NCI-H1092 (cell line): ENCODE measurements at places on chromosomes 7 and 10.
A peak's percentile ranks its signal among the peaks of the same experiment; 100 is the strongest.

- DNase-seq = no peak
Measured at GRCh38 chr7:5088906-5089305, 43.2 kb downstream of the RBAK start.

DNA sequence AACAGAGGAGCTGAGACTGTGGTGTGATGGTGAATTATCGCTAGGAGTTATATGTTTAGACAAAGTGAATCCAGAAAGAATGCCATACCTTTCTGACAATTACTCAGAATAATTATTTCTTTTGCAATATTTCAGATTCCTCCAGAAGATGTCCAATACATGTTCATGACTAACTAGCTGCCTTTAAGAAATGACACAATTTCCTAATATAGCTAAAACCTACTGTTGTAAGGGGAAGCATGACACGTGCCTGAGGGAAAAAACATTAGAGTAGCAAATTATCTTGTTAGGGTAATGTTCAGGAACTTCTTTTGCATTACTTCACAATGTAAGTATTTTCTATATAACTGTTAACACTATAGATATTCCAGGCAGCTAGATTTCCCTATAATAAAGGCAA is 150.3 kb downstream of the COL28A1 start:
- DNase-seq = no peak

DNA sequence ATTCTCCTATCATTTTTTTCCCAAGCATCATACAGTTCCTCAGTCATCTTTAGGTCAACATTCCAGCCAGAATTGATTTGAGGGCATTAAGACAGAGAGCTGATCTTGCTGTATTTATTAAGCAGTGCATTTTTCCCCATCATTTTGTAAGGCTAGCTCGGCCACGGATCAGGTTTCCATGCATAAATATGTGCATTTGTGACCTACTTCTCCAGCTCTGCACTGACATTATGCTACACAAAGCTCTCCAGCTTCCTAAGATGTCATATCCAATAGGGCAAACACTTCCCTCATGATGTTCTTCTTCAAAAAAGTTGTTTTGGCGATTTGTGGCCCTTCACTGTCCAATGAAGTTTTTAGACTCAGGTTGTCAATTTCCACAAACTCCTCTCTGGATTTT is 202.6 kb downstream of the C7orf25 start:
- DNase-seq = no peak

- no peak for DNase-seq
Measured at GRCh38 chr10:69878038-69878437, 76.3 kb downstream of the COL13A1 start.

GRCh38 chr10:98920807-98921206 is 314.8 kb downstream of the HPSE2 start:
- DNase-seq = no peak

DNA sequence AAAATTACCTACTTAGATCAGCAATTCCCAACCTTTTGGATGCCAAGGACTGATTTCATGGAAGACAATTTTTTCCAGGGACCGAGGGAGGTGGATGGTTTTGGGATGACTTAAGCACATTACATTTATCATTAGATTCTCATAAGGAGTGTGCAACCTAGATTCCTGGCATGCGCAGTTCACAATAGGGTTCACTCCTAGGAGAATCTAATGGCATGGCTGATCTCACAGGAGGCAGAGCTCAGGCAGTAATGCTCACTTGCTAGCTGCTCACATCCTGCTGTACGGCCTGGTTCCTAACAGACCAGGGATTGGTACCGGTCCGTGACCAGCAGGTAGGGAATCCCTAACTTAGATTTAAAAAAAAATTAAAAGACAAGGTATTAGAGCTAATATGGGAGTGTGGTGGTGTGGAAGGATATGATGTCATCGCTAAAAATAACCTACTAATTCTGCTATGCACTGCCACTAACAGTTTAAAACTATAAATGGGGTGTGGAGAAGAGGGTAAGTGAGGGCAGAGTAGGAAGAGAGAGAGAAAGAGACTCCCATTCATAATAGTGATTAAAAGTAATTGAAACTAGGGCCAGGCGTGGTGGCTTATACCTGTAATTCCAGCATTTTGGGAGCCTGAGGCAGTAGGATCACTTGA is 282.7 kb downstream of the BAMBI start:
- DNase-seq = no peak

DNA sequence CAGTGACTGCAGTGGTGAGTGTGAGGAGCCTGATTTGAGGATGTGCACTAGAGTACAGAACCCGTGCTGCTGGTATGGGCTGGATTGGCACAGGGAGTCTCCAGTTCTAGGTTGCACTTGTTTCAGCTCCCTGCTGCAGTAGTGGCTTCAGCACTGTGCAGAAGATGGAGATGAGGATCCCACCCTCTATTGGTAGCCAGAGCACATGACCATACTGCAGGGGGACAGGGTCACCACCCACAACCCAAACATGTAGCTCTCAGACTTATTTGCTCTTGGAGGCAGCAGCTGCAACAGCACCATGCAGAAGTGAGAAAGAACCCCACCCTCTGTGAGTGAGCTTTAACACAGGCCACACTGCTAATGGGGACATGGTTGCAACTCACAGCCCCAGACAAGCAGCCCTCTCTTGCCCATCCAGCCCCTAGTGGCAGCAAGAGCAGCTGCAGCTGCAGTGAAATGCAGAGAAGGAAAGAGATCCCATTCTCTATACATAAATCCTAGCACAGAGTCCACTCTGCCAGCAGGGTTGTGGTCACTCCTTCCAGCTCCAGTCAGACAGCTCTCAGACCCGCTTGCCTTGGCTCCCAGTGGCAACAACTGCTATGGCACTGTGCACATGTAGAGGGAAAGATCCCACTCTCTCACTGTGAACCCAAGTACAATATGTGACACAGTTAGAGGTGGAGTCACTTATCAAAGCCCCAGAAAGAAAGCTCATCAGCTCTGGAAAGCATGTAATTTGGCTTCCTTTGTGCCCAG is 51.4 kb upstream of the SCIN start:
- no peak for DNase-seq

DNA sequence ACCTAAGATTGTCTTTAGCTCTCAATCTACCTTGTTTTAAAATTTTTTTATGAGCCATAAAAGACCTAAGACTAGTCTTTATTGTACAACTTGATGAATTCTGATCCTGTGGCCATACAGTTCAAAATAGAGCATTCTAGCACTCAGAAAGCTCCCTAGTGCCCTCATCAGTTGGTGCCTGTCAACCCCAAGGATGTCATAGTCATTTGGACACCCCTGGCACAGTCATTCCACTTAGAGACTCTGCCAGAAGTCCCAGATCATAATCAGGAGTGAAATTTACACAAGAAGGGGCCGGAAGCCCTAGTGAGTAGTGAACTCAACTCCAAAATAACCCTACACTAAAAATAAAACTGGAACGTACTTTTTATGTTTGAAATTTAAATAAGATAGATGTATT is 80.0 kb upstream of the INSIG1 start:
- DNase-seq = no peak

GRCh38 chr7:151876899-151877777 is at the start of gene PRKAG2:
TSS of gene PRKAG2 (minus strand) at chr7:151877115. CDS start at chr7:151876620, 495 bp downstream.
- DNase-seq = peak; percentile 57

DNA sequence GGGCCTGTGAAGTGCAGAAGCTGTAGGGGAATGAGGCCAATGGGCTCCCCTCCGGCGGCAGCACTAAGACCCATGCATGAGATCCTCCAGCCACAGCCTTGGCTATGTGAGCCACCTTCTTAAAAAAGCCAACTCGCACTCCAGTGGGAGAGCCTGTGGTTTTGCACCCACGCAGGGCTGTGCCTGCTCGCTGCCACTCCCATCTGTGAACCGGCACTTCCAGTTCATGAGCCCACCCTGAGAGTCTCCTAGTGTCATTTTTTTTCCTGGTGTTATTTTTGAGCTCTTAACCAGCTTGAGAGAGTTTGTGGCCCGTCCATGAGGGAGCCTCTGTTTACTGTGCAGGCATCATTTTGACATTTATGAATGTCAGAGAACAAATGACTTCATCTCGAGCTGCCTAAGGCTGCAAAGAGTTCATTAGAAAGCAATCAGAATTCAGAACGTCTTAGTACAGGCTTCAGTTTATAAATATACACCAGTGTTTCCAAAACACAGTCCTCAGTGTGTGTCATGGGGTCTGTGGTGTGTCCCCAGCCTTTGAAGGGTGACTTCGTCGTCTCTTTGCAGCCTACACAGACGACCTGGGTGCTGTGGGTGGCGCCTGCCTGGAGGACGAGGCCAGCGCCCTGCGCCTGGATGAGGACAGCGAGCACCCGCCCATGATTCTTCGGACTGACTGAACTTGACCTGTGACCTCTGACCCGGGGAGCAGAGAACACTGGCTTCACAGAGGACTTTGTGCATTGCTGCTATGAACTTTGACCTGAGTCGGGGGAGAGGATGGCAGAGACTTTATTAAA is 40.4 kb downstream of the WIPI2 start:
- no peak for DNase-seq
